ENCODE measurements at places on chromosomes 7 and 10. TPM values are rescaled to one million over a fixed set of nuclear protein-coding genes. Genes with fewer than 3 reads are reported as not detected.

The CYP3A5 gene
- total RNA-seq, result 2.9 TPM

The PSPH gene
- 10.3 TPM for total RNA-seq

The TUBAL3 gene
- not detected for total RNA-seq

The ACSM6 gene
- total RNA-seq, result not detected

The ELFN1 gene
- total RNA-seq, result 0.60 TPM

The BTBD16 gene
- not detected for total RNA-seq
